C1 segment of cervical spinal cord (tissue), 14 donors: ENCODE measurements at places on chromosomes 13 and 19.

- DNase-seq = no peak
Observed at GRCh38 chr19:15913830-15914229, 16.0 kb upstream of the CYP4F2 start.

GRCh38 chr13:29594303-29594709 is 1.2 kb downstream of the SLC7A1 start:
- peak; percentile 35 for DNase-seq

DNA sequence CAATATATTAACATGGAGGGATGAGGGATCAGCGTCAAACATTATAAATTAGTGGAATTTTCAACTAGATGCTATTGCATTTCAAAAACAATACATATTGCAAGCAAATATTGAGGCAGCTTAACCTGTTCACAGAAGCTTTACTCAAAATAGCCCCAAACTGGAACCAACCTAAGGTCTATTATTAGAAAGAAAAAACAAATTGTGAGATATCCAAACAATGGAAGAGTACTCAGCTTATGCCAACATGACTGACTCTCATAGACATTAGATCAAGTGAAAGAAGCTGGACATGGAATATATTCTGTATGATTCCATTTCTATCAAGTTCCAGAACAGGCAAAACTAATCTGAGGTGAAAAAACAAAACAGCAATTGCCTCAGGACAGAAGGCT is 27.6 kb upstream of the NEK3 start:
- no peak for DNase-seq

GRCh38 chr13:42114912-42115311 is 66.5 kb downstream of the DGKH start:
- no peak for DNase-seq

GRCh38 chr19:10876459-10877240 is 5.3 kb downstream of the CARM1 start:
- DNase-seq = peak; percentile 52

DNA sequence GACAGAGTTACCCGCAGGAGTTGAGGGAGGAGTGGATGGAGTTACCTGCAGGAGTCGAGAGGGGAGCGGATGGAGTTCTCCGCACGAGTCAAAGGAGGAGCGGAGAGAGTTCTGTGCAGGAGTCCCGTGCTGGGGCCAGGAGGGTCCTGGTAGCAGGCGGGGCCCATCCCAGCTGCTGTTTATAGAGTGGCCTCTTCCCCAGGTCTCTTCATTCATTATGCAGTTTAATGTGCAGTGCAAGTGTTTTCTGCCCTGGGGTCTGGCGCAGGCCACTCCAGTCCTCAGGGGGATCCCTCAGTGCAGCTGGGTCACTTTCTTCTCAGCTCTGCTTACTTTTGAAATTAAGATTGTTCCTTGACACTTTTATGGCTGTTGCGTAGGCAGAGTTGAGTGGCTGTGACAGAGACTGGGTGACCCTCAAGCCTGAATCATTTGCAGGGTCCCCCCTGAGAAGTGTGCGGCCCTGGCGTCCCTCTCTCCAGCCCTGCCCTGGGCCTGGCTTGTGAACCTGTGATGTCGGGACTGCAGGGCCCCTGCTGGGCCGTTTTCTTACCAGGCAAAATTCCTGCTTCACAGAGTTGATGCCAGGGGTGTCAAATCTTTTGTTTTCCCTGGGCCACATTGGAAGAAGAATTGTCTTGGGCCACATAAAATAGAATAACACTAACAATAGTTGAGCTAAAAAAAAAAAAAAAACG is 17.9 kb downstream of the TFDP1 start:
- no peak for DNase-seq

DNA sequence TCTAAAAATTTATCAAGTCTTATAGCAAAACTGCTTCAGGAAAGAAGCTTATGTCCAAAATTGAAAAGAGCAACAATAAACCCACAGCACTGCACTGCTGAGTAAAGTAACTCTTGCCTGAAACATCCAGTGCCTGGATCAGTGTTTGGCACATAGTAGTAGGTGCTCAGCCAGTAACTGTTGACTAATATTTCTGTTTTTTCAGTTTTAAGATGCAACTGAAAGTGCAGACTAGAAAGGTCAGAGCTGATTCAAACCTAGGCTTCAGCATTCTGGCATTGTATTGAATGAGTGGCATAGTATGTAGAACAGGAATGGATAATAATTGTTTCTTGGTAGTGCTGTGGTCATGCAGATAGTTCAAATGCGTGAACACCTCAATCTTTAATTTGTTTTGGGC is 67.6 kb downstream of the UBL3 start:
- no peak for DNase-seq

GRCh38 chr13:27250833-27251165 is 559 bp upstream of the RPL21 start:
- no peak for DNase-seq

DNA sequence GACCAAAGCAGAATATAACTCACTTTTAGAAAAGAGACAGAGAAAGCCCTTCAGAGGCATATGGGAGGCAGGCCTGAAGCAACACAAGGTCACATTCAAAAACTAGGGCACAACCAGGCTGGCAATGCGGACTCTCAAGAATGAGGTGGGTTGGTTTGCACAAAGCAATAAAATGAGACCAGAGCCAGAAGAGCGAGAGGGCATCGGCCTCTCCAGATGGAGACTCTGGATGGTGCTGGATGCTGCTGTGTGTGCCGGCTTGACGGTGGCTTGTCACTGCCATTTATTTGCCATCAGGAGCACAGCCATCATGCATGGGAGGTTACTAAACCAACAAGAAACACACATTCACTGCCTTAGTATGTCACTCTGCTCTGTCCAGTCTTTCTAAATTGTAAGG is 649.4 kb downstream of the DIAPH3 start:
- DNase-seq = no peak

GRCh38 chr13:73325723-73326558 is 267.1 kb downstream of the KLF5 start:
- DNase-seq = no peak

GRCh38 chr13:110944121-110944967 is 29.5 kb upstream of the ANKRD10 start:
- DNase-seq = no peak

DNA sequence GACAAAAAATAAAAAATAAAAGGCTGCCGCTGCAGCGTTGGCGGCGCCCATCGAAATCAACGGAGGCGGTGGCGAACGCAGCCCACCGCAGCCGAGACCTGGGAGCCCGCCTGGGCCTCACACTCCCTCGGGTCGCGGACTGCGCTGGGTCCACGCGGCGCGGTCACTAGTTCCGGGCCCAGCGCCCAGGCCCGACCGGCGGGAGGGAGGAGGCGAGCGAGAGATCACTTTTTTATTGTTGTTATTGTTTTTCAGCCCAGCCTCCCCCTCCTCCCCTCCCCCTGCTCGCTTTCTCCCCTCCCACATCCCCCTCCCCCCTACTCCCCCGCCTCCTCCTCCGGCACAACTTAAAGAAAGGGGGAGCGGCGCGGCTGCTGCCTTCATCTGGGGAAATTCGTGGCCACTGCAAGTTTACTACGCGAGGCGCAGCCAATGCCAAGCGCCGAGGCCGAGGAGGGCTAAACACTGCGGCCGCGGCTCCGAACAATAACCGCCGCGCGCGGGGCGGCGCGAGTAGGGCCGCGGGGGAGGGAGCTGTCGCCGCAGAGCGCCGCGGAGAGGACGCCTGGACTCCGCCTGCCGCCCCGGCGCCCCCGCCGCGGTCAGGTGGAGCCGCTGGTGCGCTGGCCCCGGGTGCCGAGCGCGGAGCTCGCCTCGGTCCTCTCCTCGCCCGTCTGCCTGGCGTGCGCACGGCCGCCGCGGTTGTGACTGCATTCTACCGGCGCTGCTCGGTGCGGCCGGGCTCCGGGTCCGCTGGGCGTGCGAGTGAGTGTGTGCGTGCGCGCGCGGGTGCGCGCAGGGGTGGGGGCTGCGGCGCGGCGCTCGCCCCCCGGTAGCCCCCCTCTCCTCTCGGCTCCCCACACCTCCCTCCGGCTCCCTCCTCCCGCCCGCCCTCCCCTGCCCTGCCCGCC is 505 bp upstream of the ZIC2 start:
- DNase-seq = peak; percentile 34

- DNase-seq = no peak
Observed at GRCh38 chr13:26456650-26457049, 100.8 kb upstream of the WASF3 start.

GRCh38 chr13:111665691-111666095 is 345.3 kb downstream of the TEX29 start:
- no peak for DNase-seq

DNA sequence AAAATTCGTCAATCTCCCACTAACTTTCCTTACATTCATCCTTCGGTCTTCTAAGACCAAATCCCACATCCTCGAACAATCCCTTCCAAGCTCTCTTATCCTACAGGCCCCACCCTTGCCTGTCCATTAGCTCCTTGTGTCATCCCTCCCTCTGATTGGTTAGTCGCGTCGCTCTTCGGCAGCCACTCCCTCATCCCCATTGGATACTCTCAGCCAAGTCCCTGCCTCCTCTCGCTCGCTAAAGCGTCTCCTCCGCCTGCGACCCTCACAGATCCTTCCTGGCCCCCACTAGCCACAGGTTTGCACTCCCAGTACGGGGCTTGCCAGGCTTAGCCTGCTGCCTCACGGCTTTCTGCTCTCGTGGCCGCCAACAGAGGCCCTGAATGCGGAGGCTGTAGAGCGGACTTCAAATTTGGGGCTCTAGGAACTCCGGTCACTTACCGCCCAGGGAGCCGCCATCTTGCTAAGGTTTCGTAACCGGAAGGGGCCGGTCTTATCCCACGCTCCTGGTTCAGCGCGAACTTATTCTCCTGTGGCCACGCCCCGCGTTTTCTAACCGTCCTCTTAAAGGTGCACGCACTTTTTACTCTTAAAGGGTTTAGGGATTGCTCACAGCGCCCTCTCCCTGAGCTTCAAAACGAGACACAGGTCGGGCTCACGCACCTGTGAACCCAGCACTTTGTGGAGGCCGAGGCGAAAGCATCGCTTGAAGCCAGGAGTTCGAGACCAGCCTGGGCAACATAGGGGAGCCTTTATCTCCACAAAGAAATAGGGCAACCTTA is at the start of gene DMAC2:
TSS of gene DMAC2 (minus strand) at position 472 of the 782 bp plus-strand sequence. CDS start at position 459, 13 bp downstream.
- peak; percentile 97 for DNase-seq

GRCh38 chr13:103068836-103069235 is 2.6 kb upstream of the SLC10A2 start:
- DNase-seq = no peak

DNA sequence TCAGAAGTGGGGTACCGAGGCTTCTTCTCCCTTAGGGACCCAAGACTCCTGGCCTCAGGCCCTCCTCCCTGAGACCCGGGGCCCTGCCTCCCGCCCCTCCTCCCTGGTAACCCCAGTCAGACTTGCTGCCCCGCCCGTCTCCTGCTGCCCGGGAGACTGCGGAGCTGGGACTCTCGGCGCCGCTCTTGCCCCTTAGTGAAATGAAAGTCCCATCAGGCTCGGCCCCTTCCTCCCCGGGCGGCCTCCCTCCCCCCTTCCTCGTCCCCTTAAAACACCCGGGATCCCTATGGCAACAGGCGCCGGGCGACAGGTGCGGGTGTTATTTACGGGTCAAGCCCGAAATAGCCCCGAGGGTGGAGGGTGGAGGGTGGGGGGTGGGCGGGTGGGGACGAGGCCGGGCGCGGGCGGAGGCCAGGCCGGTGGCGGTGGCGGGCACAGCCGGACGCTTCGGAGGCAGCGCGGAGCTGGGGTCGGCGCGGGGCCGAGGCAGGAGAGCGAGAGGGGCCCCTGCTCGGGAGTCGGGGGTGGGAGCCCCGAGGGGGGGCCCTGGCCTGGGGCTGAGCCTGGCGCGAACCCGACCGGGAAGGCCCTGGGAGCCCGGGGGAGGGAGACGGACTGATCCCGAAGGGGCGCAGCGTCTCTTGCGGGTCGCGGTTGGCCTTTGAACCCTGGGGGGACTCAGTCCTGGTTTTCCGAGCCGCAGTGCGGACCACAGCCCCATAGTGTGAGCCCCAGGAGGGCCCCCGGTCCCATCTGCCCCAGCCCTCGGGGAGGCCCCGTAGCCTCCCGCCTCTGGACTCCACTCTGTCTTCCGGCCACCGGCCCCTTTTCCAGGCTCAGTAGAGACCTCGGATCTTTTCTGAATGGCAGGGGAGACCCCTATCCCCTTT is at the start of gene CACNG6:
TSS of gene CACNG6 (plus strand) at position 414 of the 890 bp plus-strand sequence. CDS start 1,241 bp downstream, outside the sequence.
- no peak for DNase-seq

DNA sequence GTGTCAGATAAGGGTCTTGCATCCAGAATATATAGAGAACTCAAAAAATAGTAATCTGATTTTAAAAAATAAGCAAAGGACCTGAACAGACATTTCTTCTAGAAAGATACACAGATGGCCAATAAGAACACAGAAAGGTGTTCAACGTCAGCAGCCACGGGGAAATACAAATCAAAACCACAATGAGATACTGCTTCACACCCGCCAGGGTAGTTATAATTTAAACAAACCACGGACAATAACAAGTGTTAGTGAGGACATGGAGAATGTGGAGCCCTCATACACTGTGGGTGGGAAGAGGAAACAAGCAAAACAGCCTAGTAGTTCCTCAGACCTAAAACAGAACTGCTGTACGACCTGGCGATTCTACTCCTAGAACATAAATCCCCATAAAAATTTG is 26.7 kb upstream of the NAPA start:
- DNase-seq = no peak

DNA sequence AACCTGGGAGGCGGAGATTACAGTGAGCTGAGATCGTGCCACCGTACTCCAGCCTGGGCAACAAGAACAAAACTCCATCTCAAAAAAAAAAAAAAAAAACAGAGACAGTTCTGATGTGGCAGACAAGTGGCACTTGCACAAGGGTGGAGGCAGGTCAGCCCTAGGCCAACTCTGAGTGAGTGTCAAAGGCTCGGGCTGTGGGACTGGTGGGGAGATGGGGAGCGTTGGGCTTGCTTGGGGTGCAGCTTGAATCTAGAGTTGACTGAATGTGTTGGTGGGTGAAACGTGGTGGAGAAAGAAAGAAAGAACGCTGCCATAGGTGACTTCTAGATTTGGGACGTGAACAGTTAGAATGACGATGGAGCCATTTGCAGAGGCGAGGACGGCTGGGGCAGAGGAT is 121.3 kb upstream of the SPACA7 start:
- DNase-seq = no peak

DNA sequence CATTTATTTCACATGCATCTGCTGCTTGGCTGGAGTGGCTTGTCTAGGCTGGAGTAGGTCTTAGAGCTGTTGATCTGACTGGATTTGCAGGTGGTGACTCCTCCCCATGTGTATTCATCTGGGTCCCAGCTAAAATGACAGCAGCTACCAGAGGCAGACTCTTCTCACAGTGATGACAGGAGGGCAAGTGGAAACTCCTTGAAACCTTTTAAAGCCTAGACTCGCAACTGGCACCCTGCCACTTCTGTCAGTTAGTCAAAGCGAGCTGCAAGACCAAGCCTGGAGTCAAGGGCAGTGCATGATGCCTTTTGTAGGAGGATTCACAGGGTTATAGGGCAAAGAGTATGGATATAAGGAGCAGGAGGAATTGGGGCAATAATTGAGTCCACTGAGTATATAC is 65.2 kb downstream of the TEX26 start:
- no peak for DNase-seq

- no peak for DNase-seq
Observed at GRCh38 chr13:73722120-73722519, 412.1 kb downstream of the KLF12 start.
